ENCODE measurements at places on chromosomes 3 and 15.

DNA sequence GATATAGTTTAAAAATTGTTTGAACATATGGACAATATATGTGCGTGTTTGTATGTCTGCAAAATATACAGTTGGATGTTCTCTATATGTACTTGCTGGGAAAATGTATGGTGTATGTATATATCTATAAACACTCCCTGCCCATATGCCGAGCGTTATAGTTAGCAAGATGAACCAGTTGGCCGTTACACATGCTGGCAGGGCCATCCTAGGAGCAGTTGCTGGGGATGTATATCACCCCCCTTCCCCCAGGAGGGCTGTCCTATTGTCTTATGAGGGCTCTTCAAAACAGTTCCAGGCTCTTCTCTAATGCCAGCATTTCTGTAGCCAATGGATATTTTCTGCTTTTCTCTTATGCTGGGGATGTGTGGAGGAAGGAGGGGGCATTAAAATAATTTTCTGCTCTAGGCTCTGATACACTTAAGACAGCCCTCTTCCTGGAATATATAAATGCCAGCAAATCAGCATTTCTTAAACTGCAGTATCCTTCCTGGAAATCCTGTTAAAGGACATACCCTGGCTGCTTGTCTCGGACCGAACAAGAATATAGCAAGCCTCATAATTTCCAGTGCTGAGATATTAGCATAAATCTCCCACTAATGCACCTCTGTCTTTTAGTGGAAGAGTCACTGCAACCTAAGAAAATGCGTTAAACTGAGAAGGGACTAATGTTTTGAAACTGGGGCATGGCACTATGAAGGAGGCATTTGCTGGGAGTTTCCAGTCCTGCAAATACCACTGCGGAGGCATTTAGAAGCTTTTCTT is 134.4 kb downstream of the MDFIC2 start:
- no peak for DNase-seq

DNA sequence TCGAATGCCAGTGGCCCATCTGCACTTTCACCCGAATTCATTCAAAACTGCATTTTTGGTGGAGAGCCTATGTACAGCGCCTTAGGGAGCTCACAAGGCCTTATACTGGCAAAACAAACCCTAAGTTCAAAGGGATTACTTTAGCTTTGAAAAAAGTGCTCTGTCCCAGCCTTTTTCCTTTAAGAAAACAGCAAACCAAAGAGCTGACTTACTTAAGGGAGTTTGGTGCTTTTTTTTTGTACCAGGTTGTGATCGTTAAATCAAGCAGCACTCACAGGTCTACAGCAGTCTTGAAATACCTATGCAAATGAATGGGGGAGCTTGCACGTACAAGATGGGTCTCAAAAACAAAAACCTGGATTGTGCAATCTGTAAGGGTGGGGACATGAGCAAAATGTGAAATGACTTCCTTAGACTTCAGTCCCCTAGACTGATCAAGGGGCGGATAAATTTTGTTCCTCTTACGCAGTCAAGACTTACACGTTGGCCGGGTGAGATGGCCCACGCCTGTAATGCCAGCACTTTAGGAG is 11.6 kb upstream of the PIK3CB start:
- no peak for DNase-seq

- no peak for DNase-seq
Measured at GRCh38 chr15:100049483-100049882, 292.3 kb downstream of the ADAMTS17 start.

DNA sequence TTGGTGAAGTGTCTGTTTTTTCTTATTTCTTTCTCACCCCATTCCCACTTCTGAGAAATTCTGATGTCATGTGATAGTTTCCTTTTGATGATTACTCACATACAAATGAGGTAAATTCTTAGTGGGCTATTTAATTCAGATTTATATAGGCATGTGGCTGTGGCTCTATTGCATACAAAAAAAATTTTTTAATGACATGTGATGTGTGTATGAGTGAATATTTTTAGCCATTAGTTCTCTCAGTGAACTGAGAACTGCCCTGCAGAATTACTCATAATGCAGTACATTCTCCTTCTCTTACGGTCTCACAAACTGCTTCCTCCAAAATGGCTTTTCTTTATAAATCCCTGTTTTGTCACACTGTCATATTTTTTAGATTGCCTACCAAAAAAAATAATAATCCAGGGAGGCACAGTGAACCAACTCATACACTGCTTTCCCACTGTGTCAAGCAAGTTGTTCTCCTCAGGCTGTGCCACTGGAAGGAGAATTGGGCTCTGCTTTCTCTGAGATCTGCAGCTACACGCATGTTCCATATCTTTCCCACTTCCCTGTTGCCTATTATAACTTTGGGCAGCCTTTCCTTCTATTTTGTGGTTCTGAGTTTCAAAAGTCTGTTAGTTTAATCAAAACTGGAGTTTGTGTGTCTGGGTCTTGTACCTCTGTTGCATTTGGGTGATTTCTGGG is 415.7 kb upstream of the THBS1 start:
- DNase-seq, result no peak

DNA sequence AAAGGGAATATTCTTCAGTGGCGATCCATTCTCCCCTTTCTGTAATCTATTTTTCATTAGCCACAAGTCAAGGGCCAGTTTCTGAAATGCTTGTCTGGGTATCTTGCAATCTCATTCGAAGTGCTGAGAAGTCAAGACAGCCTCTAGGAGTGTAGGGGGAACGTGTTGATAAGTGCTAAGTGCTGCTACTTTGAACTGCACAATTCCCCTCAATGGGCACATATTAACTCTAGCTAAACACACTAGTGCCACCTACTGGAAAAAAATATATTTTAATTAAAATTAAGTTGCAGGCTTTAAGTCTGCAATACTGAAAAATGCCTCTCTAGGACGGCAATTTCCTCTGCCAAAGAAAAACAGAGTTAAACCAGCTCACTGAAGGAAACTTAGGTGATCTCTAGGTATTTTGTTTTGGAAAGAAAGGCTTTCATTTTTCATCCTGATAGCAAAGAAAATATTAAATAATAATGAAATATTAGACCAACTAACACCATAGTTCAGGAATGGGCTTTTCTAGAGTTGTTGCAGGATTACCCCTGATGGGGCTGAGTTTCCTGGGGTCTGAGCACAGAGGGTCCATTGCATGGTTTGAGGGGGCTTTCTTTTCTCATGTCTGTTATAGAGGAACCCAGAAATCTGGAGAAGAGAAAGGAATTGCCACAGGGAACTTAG is 181.9 kb upstream of the KBTBD8 start:
- peak; percentile 60 for DNase-seq

DNA sequence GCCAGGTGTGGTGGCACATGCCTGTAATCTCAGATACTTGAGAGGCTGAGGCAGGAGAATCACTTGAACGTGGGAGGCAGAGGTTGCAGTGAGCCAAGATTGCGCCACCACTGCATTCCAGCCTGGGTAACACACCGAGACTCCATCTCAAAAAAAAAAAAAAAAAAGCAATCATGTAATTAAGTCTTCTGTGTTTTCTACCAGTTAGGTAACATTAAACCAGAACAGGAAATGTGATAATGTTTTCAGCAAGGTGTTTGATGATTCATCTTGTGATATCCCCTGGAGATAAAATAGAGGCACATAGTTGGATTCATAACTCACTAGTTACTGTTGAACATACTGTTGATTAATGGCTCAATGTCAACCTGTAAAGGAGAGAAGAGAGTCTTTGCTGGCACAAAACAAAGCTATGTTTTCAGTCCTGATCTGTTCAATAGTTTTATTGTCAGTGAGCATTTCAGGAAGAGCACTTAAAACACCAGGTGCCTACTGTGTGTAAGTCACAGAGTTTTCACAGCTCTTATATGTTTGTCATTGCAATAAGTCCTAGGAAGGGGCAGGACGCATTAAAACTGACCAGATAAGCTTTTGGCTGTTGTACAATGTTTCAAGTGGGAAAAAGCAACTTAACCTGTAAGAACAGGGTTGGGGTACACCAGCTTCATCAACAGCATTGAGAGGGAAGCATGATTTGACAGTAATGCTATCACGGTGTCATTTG is 19.5 kb downstream of the DNAJB11 start:
- DNase-seq, result no peak

- DNase-seq, result peak; percentile 99
Measured at GRCh38 chr3:197031315-197032285, 2.0 kb upstream of the MELTF start.

GRCh38 chr3:170107941-170108340 is 70.1 kb downstream of the GPR160 start:
- no peak for DNase-seq

DNA sequence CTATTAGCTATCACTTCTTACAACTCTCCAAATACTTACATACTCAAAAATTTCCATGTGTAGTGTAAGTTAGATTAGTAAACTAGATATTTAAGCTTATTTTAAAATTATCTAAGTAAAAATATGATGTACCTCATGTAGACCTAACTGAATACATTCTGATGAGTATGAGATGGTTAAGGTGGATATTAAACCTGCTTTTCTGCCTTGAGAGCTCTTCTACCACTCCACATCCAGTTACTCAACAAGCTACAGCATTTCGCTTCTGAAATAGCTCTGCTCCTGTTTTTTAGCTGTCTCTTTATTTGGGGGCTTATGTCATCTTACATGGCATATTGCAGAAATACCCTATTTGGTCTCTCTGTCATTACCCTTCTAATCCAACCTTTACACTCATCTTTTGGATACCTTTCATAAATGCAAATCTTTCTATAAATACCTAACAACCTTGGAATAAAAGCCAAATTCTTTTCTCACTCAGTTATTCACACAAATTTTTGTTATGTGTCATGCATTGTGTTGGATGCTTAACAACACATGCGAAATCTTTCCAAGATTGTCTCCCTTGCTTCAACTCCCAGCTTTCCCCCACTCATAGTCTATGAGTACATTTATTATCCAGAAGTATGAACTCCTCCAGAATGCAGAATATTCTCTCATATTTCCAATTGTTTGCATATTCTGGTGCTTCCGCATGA is 92.0 kb downstream of the ALCAM start:
- no peak for DNase-seq

DNA sequence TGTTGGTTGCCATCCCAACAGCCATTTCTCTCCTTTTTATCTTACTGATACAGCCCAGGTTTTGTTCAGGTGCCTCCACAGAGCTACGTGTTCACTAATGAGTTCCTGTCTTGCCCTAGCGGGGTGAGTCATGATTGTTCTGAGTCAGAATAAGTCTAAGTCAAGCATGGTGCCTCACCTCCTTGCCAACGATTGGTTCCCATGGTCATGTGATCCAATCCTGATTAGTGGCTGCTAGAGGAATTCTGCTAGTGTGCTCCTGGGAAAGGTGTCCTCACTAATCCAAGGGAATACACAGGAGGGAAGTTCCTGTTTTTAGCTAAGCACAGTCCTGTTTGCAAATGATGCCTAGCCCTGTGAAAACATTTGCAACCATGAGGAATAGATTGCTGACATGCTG is 99.8 kb downstream of the NSUN3 start:
- DNase-seq, result peak; percentile 7

- no peak for DNase-seq
Measured at GRCh38 chr3:189460511-189460910, 170.7 kb upstream of the TP63 start.

GRCh38 chr3:52109611-52110301 is 44.5 kb downstream of the POC1A start:
- peak; percentile 52 for DNase-seq

GRCh38 chr15:91422797-91423196 is 322.7 kb downstream of the SV2B start:
- DNase-seq, result no peak

DNA sequence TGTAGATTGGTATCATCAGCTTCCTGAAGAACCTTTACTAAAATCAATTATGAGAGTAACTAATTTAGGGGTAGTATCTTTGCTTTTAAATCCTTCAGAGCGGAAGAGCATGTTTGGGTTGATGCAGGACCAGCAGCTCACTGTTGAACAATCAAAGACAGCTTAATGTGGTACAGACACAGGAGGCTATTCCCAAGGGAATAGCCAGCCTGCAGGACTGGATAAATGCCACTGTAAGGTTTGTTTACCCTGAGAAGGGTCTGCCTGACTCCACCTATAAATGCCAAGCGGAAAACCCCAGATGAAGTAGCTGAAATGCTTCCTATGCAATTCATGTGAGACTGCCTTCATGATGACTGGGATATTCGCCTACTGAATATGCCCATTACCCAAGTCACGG is 16.0 kb upstream of the STAC start:
- DNase-seq, result no peak

DNA sequence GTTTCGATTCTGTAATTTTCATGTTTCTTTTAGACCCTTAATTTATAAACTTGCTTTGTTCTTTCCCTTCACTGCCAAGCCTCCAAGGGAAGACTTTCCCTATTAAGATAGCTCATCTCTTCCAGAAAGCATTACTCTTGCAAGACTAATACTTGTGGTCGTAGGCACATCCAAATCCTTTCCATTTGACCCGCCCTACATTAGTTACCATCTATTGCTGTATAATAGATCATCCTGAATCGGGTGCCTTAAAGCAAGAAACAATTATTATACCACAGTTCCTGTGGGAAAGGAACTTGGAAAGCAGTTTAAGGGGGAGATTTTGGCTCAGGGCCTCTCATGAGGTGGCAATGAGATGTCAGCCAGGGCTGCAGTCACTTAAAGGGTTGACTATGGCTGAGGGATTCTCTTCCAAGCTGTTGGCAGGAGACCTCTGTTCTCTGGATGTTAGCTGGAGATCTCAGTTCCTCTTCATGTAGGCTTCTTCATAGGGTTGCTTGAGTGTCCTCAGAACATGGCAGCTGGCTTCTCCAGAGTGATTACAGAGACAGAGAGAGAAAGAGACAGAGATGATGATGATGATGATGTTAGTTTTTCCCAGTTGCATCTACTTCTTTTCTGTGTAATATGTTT is 570.4 kb upstream of the TGFBR2 start:
- DNase-seq, result no peak

DNA sequence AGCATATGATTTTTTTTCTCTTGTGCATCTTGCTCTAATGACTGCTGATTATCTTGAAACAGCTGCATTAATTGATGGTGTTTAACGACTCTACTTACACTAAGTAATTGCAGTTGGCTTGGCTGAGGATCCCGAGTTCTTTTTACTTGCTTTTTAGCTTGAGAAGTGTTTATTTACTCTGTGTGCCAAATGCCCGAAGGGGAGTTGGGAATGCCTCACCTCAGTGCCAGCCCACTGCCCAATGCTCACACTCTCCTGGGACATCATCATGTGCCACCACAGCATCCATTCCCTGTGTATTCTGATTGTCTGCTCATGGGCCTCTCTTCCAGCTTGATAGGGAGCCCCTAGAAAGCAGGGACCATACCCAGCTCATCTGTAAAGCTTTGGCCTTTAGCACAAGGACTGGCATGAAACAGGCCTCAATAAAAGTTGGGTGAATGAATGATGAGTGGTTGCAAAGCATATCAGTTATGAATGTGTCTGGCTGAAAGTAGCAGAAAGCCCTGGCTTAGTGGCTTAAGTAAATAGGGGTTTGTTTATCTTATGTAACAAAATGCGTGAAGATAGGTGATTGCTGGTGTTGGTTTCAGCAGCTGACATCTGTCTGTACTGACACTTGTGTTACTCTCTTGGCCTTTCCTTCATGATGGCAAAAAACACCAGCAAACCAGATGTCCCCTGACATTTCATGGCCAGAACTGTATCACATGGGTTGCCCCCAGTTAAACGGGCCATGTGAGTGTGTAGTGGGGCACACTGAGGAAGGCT is 8.1 kb downstream of the PXYLP1 start:
- no peak for DNase-seq

GRCh38 chr3:17730318-17730967 is 12.0 kb downstream of the TBC1D5 start:
- DNase-seq, result peak; percentile 15

GRCh38 chr15:88120026-88120425 is 136.5 kb downstream of the NTRK3 start:
- DNase-seq, result no peak

Measured in mesenchymal stem cell (in vitro differentiated cells and primary cell).